Left cardiac atrium (tissue), 4 donors: ENCODE measurements at places on chromosomes 7 and 10. TPM values are rescaled to one million over a fixed set of nuclear protein-coding genes. Genes with fewer than 3 reads are reported as not detected.

- no peak for DNase-seq
These were observed 51.3 kb downstream of the TSPAN12 start for GRCh38 chr7:120806669-120807068.

DNA sequence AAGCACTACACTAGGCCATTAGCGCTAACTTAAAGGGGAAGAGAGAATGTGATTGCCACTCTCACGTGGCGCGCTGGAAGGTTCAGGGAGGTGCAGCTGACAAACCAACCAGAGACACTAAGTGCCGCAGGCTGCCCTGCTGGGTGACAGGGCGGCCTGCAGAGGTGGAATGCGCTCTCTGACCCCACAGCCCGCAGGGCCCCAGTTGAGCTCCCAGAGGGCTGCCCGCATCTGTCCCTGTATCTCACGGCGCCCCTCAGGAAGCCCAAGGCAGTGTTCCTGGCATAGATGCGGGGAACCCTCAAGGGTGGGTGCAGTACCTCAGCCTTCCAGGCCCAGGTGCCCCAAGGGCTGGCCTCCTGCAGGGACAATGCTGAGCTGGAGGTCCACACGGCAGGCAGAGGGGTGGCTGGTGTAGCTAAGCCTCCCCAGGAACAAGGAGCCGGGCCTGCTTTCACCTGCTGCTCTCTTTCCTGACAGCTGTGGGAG is 66.6 kb downstream of the CALML3 start:
- DNase-seq: no peak

GRCh38 chr10:86712317-86712707 is 44.0 kb downstream of the LDB3 start:
- DNase-seq: no peak

DNA sequence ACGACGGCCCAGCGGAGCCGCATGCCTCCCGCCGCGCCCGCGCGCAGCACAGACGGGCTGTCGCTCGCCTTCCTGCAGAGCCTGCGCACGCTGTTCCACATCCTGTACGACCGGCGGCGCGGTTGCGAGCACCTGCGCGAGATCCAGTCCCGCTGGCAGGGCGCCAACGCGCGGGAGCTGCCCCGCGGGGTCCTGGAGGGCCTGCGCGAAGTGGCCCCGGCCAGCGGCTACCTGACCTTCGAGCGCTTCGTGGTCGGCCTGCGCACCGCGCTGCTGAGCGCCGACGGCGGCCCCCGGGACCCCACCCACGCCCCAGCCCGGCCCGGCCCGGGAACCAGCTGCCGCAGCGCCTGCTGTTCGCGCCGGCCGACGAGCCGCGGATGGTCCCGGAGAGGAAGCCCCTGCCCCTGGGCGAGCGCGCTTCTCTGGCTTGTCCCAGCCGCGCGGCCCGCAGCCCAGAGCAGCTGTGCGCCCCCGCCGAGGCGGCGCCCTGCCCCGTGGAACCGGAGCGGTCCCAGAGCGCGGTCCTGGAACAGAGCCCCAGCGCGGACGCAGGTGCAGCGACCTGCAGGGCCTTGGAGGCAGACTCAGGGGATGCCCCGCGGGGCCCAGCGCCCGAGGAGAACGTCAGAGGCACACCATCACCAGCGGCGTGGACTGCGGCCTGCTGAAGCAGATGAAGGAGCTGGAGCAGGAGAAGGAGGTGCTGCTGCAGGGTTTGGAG is 25.3 kb upstream of the ZNF716 start:
- DNase-seq: no peak

DNA sequence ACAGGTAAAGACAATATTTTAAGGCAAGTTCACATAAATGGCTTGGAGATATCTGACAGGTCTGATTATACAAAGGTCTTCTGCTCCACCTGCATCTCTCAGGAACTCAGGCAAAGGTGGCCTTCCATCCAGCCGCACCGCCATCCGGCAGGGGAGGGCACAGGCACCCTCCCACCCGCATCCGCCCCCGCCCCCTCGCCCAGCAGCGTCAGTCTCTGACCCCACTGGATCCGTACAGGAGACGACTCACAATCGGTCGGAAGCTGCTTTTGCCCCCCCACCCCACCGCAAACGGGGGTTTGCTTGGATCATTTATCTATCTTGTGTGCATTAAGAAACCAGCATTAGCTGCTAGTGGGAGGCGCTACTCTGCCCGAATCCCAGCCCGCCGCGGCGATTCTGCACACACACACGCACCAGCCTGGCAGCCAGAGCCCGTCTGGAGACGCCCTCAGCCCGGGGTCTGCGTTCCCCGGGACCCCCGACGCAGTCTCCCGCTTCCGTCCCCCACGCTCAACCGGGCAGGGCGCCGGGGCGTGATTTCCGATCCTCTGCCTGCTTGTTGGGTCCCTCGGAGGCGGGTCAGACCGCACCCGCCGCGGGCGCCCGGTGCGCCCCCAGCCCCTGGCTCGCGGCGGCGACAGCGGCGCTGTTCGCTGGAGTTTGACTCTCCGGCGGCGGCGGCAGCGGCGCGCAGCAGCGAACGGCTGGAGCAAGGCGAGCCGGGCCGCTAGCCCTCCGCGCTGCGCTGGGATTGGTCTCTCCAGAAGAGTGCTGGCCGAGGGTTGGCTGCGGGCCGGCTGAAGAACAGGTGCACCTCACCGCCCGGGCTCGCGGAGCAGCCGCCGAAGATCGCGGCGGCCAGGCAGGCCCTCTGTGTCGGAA is 820 bp upstream of the NRG3 start:
- DNase-seq: peak; percentile 69

DNA sequence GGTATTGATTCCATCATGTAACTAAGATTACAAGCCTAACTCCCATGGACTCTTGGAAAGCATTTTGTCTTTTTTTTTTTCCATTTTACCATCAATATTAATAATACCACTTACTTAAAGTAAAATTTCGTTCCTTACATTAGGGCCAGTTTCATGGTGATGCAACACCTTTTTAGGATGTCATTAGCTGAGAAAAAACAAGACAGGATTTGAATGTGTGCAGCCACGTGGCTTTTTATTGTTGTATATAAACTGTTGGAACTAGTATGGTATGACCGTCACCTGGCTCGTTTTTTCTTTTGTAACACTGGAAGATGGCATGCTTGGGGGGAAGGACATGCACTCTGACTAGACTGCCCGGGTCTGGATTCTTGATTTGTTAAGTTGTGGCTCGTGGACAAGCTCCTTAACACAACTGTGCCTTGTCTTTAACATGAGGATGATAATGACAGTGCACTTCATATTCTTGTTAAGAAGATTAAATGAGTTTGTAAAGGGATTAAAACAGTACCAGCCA is 42.1 kb downstream of the ARHGAP21 start:
- DNase-seq: no peak

DNA sequence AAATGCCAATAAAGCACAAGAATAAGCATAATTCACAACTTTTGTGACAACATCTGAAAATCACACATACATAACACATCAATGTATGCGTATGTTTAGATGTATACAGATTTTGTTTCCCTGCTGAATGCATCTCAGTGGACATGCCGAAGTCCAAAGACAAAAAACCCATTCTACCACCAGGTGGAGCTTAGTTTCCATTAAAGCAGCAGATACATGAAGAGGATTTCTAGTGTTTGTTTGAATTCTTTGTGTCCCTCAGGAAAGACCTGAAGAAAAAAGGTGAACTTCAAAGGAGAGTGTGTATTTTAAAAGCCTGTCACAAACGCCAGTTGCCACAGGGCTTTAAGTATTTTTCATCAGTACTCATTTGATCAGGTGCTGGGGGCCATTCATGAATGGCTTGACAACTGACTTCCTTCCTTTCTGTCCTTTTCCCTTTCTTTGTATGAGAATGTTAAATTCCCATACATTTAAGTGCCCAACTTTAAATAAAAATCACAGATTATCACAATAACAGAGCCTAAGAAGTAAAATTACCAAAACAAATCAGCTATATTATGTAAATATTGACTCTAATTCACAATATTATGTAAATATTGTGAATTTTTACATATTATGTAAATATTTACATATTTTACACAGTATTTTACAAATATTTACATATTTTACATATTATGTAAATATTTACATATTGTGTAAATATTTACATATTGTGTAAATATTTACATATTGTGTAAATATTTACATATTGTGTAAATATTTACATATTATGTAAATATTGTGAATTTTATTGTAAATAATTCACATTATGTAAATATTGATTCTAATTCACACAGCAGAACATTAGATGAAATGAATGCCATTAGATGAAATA is 343.0 kb downstream of the CRPPA start:
- DNase-seq: no peak

GRCh38 chr7:34675749-34676374 is 17.8 kb downstream of the NPSR1 start:
- no peak for DNase-seq

DNA sequence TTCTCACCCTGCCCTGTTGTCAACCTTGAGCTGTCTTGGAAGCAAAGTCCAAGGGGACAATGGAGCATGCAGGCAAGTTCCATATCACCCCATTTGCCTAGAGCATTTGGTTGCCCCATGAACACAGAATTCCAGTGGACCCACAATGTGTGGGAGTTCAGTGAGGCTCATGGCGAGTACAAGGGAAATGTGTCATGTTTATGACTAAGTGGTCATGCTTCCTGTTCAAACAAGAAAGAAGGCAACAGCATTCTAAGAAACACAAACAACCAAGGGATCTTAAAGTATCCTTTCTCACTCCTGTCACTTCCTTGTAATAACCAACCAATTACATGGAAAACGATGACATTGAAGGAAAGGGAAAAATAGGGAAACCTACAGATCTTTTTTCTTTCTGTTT is 513.0 kb downstream of the INHBA start:
- DNase-seq: no peak

GRCh38 chr10:106815427-106816043 is 349.0 kb downstream of the SORCS1 start:
- no peak for DNase-seq

- no peak for DNase-seq
These were observed 20.5 kb upstream of the FAM13C start for GRCh38 chr10:59382831-59383295.

DNA sequence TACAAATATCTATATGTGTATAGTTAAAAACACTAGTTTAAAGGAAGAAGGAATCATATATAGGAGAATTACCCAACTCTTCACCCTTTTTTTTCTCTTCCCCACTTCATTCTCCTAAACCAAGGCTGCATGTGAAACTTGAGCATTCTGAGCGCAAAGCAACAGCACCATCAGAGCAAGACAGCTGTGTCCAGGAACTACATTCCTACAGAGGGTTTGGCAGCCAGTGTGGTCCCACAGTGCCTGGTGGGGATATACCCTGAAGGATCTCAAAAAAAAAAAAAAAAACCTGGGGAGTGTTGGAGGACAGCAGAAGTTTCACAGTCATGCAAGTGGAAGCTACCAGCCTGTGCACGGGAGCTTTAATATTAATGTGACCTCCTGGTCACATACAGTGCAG is 310.4 kb downstream of the CTNNA3 start:
- no peak for DNase-seq

- no peak for DNase-seq
These were observed 207.2 kb downstream of the PARD3 start for GRCh38 chr10:34607894-34608293.

DNA sequence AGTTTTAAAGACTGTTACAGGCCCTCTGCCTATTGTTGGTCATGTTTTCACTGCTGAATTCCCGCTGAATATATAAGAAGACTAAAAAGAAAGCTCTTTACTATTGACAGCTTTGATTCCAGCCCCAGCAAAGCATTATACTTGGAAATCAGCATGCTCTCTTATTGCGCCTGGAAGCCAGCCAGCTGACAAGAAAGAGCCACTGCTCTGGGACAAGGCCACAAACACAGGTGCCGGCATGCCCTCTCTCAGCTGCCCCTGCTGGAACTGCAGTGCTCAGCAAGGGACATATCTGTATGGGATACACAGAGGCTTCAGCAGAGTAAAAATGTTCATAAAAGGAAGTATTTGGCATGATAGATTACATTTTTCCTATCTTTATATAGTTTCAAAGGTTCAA is 523.9 kb downstream of the ADRA2A start:
- DNase-seq: no peak

DNA sequence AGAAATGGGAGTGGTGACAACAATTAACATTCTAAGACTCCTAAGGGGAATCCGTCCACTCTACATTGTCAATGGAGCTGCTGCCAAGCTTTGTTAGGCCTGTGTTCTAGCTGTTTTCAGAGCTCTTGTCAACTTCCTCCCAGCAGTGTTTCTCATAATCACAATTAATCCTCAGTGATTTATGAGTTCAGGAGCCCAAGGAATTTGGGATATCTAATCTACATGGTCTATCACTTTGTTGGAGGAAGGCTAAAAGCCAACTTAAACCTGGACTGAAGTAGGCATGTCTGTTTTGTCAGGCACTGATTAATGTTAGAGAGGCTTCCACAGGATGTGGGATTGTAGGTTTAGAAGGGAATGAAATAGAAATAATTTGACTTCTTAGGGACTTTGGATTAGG is 10.2 kb upstream of the OR2F2 start:
- DNase-seq: no peak

GRCh38 chr7:141144921-141145629 is 71.2 kb downstream of the TMEM178B start:
- DNase-seq: no peak

- DNase-seq: peak; percentile 22
These were observed 271.6 kb downstream of the GFRA1 start for GRCh38 chr10:116001262-116001857.

- no peak for DNase-seq
These were observed 26.3 kb downstream of the DENND11 start for GRCh38 chr7:141675436-141676215.

DNA sequence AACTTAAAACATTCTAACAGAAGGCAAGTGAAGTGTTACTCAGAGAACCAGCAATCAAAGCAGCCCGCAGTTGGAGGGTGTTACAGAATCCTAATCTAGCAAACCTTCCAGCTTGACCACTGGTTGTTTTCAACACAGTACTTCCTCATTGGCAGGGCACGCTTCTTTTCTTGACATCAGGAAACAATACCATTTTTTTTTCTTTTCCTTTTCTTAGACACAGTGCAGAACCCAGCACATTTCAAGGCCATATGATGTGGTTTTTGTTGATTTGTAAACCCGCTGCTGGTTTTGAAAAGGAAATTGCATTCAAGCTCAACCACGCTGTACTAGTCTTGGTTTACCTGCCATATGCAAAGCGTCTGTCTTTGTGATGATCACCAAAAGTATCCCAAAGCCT is 33.4 kb downstream of the RHOBTB1 start:
- peak; percentile 39 for DNase-seq

- DNase-seq: no peak
These were observed 252.2 kb upstream of the YAE1 start for GRCh38 chr7:39313974-39314373.

DNA sequence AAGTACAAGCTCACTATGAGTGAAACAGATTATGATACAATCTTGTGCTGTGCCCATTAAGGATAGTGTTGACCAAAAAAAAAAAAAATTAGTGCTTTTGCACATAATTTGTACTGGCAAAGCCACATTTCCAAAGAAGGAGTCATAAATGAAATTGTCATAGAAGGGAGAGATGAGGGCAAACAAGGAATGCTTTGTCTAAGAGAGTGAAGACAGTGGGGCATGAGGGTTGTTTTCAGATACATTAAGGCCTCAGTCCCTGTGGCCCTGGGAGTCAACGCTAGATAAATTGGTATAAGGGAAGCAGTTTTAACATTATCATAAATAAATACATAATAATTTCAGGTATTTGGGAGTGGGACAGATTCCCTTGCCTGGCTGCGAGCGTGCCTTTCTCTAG is 267.5 kb upstream of the PRKCQ start:
- no peak for DNase-seq

Gene PON1
- not detected for total RNA-seq

Gene TOMM7
- total RNA-seq: 365 TPM

Gene NXPH1
- total RNA-seq: not detected

Gene ARMC3
- not detected for total RNA-seq

Gene PRTFDC1
- total RNA-seq: 6.6 TPM

Gene IDI2
- total RNA-seq: not detected

Gene SPDYE9
- total RNA-seq: not detected

Gene ATRNL1
- 0.38 TPM for total RNA-seq

Gene GFRA1
- total RNA-seq: 4.9 TPM

Gene BCCIP
- 34.8 TPM for total RNA-seq
